ENCODE measurements at places on chromosomes 11 and 22.

GRCh38 chr22:37455896-37456295, 28.6 kb upstream of the ELFN2 start:
- no peak for ATAC-seq

GRCh38 chr11:131666617-131667016, 296.2 kb downstream of the NTM start:
- no peak for ATAC-seq

DNA sequence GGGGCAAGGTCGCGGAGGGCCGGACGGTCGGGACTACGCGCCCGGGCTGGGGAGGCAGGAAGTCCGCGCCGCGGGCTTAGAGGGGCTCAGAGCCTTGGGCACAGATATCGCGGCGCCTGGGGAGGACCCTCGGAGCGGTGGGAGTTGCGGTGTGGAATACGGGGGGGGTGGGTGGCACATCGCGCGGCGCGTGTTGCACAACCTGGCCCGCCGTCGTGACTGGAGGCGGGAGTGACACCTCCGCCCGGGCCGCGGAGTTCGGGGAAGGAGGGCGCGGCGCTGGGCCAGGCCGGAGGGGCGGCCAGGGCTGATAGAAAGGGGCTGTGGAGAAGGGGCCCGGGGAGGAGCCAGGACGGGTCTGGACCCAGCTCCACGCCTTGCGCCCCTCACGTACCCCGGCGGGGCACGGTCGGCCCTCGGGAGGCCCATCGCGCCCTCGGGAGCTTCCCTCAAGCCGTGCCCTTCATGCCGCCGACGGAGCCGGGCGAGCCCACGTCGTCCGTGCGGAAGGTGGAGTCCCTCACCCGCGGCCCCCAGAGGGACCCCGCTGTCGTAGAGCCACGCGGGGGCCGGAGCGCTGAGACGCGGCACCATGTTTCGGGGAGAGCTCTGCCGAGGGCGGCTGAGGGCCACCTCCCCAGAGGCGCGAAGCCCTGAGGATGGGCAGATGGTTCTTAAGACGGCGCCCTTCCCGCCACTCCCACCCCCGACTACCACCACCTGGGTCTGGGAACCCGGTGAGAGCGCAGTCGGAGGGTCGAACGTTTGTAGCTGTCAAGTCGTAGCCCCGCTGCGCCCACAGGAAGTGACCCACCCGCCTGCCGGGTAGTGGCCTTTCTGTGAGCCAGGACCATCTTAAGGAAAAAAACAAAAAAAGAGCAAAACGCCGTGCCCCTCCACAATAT, 729 bp downstream of the IL17RA start:
- peak; percentile 20 for ATAC-seq

DNA sequence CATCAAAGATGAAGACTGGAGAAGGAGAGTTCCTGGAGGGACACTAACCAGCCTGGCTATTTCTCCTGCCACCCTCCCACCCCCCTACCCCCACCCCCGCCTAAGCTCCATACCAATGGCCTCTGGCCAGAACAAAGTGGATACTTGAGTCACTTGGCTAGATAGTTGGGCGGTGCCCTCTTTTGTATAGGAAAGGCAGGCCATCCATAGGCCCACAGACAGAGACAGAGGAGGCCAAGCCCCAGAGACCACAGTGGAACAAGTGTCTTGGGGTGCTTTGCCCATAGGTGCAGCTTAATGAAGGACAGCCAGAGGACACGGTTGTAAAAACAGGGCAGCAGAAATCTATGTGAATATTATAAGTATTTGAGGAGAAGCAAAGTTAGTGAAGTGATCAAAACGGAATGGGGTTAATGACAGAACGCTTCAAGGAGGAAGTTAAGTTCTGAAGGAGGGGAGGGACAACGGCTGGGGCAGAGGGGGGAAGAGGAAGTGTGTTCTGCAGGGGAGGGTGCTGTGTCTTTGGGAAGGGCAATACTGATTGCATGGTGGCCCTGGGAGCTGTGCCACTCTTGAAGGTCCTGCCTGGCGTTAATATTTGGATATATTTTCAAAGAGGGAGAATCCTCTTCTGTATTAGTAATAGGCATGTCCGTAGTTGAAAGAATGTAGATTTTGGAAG, 32.7 kb downstream of the FLI1 start:
- ATAC-seq = no peak

- ATAC-seq = no peak
Measured at GRCh38 chr11:14645015-14645912, 1.7 kb downstream of the PDE3B start.

DNA sequence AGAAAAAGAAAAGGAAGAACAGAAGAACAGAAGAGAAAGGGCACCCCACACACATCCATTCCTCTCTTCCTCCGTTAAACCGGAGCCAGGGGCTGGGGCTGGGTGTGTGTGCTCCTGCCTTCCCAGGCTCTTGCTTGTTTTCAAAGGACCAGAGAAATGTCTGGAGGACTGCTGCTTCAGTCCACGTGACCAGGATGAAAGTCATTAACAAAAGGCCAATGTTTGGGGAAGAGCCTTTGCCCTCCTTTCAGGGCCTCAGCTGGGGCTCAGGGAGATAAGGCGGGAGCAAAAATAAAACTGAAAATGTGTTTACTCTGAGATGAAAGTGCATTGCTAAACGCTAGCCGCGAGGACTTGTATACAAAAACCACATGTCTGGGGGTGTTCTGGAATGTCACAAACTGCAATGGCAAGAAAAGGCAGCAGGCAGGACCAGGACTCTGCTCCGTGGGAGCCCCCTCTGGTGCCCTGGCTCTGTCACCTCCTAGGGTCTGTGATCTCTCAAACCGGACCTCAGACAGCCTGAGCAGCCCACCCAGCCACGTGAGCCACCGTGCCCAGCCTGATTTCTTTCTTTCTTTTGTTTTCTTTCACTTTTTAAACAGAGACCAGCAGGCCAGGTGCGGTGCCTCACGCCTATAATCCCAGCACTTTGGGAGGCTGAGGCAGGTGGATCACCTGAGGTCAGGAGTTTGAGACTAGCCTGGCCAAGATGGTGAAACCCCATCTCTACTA, 31.6 kb upstream of the MYH9 start:
- peak; percentile 85 for ATAC-seq

DNA sequence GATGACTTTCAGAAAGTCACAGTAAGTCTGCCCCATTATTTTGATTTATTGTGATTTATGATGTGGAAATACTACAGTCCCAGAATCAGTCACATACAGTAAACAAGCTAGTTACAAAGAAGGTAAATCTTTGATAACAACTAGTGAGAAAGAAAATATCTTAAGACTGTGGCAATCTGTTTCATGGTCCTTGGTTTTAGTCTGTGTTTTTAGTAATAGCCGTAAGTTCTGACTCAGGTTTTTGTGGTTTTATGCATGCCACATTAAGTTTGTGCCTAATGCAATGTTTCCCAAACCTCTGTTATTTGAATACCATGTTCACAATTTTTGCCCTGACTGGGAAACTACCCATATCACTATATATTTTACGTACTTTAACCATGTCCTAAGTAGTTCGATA, 6.7 kb downstream of the CEP295 start:
- ATAC-seq = no peak

DNA sequence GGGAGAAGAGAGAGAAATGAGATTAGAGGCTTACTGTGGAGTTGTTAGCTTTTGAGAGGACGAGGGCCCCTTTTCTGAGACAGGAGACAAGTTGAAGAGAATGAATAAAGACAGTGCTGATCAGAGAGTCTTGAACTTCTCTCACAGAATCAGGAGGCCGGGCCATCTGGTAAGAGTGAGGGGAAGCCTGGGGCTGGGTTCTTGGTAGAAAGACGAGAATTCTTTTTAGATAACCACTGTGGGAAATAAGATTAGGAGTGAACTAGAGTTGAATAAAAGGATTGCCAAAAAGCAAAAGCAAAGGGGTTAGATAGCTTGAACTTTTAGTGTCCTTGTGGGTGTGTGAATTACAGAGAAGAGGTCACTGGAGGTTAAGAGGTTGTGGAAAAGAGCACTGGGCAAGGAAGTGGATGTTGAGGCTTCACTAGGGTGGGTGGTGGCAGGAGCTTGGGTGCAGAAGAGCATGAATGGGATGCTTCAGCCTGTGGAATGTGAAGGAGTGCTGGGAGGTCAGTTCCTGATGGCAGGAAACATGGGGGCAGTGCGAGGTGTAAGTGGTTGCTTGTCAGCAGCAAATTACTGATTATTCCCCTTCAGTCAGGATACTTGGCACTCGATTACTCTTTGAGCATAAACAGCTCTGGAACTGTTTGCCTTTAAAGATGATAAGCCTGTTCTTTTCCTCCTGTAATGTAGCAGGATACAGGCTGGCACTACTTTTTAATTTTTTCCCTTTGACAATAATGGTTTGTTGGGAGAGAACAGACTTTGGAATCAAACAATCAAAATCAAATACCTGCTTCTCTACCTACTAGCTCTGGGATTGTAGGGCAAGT, 98.3 kb downstream of the ARHGAP42 start:
- ATAC-seq = no peak

DNA sequence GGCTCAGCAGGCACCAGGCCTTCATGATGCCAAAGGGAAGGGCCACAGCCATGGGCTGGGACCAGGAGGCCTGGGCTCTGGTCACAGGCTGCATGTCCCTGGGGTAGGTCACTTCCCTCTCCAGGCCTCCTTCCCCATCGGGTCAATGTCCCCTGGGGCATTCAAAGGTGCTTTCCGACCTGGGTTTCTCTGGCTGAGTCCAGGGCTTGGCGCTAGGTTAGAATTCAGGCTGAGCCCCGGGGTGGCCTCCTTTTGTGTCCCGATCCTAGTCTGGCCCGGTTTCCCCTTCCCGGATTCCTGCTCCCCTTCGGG, 12.2 kb downstream of the MAFF start:
- no peak for ATAC-seq

GRCh38 chr11:108734283-108734682, 69.4 kb downstream of the DDX10 start:
- ATAC-seq = no peak

DNA sequence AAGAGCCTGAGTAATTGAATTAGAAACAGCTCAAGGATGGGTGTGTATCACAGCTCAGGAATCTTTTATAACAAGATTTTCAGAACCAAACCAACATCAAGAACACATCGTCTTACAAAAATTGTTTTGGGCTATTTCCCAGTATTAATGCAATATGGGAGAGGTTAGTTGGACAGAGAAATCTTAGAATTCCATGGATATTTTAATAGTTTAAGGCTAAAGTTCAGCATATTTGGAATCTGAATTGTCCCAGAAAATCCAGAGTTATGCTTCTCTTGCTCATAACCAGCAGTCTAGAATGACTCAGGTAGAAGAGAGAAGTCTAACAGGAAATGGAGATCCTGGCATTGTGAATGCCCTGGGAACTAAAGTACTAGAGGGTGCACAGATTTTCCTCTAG, 74.6 kb downstream of the ADM start:
- ATAC-seq = no peak

- no peak for ATAC-seq
Measured at GRCh38 chr11:30045921-30046577, 29.2 kb upstream of the KCNA4 start.

GRCh38 chr11:35040221-35040942, 98.6 kb upstream of the CD44 start:
- peak; percentile 6 for ATAC-seq

GRCh38 chr11:62560566-62561103, 13.1 kb downstream of the EEF1G start:
- ATAC-seq = peak; percentile 65

- peak; percentile 15 for ATAC-seq
Measured at GRCh38 chr22:36155702-36156101, 4.9 kb downstream of the APOL3 start.

DNA sequence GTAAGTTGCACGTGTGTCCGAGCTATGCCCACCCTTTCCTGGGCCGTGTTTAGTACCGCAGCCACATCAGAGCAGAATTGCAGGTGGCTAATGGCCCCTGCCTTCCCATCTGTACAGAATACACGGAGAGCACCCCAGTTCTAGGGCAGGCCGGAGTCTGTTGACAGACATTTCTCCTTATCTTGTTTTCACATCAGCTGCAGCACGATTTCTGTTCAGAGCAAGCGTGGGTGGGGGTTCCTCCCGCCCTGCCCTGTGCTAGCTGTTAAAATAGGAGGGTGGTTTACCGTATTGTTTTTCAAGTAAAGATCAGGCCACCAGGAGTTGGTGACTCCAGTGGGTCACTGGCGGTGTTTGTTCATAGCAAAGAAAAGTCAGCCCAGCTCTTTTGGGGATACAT, 41.1 kb downstream of the UBASH3B start:
- ATAC-seq = no peak

DNA sequence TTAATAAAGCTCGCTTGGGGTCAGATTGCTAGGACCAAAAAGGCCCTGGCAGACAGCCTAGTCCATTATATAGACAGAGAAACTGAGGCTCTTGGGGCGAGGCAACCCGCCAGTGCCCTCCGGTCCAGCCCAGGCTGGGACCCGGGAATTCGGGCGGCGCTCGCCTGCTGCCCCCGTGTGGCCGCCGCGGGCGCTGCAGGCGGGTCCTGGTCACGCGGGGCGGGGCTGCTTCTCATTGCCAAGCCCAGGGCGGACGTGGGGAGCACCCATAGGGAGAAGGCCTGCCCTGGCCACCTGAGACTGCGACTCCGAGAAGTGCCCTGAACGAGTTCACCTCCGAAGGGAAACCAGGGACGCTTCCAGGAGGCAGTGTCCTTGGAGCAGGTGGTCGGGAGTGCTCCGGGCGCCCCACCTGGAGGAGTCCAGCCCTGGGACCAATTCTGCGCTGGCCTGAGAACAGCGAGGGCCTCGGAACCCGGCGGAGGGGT, 36.0 kb upstream of the CSNK1E start:
- ATAC-seq = peak; percentile 72

- ATAC-seq = no peak
Measured at GRCh38 chr22:46366801-46367706, 31.5 kb downstream of the TRMU start.

GRCh38 chr22:43423046-43423445, 11.2 kb downstream of the MPPED1 start:
- ATAC-seq = no peak

GRCh38 chr11:42996421-42997307, 315.1 kb upstream of the API5 start:
- no peak for ATAC-seq

DNA sequence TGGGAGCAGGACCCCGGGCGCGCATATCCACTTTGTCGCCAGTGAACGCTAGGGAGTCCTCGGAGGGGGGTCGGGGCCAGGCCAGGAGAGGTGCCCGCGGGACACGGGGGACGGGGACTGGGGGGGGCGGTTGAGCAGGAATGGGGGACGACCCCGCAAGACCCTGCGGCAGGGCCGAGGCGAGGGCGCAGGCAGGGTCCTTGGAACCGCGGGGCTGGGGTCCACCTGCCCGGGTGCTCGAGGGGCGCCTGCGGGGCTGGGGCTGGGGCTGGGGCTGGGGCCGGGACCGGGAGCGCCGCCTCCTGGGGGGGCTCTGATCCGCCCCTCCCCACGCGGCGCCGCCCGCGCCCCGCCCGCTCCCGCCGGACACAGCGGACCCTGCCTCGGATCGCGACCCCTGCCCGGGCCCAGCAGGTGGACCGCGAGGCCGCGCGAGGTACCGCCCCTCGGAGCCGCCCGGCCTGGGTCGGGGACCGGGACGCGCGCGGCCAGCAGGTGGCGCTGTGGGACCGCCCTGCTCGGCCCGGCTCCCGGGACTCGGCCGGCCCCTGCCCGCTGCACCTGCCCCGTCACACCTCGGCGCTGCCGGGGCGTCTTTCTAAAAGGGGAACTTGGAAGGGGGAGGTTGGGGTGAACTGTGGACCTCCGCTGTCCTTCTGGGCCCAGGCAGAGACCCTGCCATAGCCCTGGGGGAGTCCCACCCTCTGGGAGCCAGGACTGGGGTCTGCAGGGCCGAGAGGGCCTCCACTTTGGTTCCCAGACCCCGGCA, 11.0 kb downstream of the CRELD2 start:
- ATAC-seq = peak; percentile 68

GRCh38 chr22:40401532-40401931, 31.1 kb downstream of the SGSM3 start:
- ATAC-seq = no peak

All from motor neuron (in vitro differentiated cells).